CD4-positive, CD25-positive, alpha-beta regulatory T cell (primary cell): ENCODE measurements at places on chromosomes 11 and 22.
A peak's percentile ranks its signal among the peaks of the same experiment; 100 is the strongest.

- DNase-seq = no peak
Measured at GRCh38 chr11:130613396-130613795, 165.0 kb downstream of the ADAMTS15 start.

DNA sequence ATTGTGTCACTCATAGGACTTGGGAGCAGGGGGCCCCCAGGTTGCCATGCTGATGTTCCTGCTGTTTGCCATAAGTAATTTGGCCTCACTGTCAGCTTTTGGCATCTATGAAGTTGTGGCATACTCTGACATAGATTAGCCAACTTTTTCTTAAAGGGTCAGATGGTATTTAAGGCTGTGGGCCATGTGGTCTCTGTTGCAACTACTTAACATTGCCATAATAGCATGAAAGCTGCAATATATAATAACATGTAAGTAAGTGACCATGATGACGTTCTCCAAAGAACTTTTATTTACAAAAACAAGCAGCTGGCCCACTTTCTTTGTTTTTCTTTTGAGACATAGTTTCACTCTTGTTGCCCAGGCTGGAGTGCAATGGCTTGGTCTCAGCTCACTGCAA is 2.2 kb upstream of the TMEM216 start:
- DNase-seq = no peak

- DNase-seq = no peak
Measured at GRCh38 chr22:41813726-41814410, 13.4 kb downstream of the CCDC134 start.

- DNase-seq = no peak
Measured at GRCh38 chr11:3123305-3123704, 41.8 kb downstream of the OSBPL5 start.

DNA sequence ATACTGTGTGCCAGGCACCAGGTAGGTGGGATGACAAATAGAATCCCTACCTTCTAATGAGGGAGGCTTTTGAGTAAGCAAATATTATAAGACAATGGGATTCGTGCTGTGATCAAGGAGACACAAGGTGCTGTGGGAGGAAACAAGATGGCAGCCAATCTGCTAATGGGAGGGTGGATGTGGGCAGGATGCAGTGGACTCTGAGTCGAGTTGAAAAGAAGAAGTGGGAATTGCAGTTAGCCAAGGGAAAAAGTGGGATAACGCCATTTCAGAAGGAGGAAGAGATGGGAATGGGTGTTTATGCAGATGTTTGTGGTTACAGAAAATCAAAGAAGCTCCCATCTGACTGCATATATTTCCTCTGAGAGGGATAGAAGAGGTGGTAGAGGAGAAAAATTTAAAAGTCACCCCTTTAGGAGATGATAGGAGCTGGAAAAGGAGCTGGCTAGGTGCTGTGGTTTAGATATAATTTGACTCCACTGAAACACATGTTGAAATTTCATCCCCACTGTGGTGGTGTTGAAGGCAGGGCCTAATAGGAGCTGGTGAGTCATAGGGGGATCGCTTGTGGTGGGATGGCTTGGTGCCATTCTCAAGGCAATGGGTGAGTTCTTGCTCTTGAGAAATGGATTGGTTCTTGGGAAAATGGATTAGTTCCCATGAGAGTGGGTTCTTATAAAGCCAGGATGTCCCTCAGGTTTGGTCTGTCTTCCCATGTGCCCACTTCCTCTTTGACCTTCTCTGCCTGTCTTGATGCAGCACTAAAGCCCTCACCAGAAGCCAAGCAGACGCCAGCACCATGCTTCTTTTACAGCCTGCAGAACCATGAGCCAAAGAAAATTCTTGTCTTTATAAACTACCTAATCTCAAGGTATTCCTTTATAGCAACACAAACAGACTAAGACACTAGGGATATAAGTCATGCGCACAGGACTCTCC is 30.0 kb upstream of the POU2AF1 start:
- DNase-seq = no peak

DNA sequence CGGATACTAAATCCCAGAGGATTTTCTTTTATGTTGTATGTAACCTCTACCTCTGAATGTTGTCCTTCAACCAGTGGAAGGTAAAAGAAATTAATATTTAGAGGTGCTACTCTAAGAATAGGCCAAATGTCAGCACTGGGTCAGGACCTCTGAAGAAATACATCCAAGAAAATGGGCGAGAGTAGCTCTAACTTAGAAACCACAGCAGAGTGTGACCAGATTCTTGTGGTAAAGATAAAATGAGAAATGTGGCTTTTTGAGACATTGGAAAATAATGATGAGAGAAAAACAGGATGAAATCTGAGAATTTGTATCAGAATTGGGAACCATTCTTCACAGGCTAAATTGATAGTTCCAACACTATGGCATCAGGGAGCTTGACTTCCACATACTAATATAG is 63.5 kb downstream of the CSTPP1 start:
- DNase-seq = no peak

DNA sequence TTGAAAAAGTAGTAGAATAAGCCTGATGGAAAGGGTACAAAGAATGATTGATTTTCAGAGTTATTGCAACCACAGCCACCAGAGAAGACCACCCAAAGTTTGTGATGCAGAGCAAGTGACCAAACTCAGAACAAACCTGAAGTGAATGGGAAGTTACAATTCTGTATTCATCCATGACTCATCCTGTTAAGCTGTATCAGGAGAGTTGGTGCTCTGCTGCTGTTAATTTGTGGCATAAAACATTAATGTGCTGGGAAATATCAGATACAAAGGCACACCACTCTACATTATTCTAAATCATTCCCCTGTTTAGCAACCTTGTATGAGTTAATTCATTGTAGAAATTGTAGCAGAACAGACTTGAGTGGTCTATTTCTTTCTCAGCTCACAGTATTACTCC is 19.6 kb upstream of the PDGFD start:
- DNase-seq = no peak

DNA sequence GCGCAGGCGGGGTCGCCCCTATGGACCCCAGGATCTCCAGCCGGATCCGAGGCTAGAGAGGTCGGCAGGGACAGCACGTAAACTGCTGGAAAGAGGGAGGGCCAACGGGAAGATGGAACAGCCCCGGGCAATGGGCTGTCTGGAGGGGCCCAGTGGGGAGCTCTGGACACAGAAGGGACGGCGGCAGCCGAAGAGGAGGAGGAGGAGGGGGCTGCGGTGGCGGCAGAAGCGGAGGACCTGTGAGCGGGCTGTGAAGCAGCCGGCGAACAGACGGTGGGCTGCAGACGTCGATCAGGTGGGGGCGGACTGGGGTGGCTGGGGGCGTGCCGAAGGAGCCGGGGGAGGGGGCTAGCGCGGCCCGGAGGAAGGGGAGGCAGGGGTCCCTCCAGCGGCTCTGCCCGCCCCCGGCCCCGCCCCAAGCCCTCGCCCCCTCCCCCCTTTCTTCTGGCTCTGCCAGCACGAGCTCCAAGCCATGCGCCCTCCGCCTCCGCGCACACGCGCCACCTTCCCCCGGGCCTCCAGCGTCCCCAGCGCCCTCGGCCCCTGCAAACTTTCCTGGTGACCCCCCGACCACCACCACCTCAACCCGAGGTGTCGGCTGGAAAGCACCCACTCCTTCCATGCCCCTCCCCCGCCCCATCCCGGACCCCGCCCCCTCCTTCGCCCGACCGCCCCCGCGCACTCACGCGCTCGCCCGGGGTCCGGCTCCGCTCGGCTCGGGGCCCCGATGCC is 432 bp downstream of the TNKS1BP1 start:
- DNase-seq = peak; percentile 28

- DNase-seq = no peak
Measured at GRCh38 chr11:16794047-16794818, 55.8 kb downstream of the C11orf58 start.

DNA sequence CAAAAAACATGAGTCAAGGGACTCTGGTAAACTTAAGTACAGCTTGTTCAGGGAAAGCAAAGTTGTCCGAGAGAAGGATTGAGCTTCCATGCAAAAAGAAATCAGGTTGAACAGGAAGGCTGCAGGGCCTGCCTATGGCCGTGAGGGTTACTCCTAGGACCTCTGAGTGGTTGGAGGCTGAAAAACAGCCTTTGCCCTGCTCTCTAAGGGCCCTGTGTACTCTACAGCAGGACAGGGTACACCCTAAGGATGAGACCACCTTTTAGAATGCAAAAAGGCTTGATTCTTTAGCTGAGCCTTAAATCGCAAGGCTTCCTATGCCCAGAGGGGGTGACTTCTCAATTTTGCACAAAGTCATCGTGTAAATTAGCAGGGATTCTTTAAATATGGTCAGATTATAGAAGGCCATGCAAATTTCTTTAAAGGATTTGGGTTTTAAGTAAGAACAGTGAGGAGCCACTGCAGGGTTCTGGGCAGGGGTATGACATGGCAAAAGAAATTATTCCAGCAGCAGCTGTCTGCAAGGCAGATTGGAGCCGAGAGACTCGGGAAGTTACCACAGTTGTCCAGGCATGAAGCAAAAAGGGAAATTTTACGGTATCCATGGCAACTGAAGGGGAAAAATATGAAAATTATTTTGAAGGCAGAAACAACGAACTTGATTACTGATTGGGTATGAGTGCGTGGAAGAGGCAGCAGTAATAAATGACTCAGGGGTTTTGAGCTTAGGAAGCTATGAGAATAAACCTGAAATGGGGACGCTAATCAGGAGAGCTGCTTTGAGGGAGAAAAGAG is 91.8 kb downstream of the FAM76B start:
- DNase-seq = no peak

DNA sequence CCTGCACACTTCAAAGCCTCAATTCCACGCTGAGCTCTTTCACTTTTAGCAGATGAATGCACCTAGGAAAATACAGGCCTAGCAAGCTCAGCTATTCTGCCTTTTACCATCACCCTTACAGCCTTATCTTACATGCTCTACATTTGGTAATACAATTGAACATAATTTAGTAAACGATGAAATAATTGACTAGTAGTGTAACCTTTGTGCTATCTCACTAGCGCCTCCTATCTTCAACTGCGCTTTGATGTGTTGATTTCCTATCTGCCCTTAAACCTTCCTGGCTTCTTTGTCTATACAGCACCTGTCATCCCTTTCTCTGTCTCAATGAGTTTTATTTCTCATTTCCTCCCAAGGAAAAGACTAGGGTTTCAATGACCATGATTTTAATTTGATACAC is 149.7 kb downstream of the LRRC4C start:
- no peak for DNase-seq

GRCh38 chr11:6572215-6572614 is 31.2 kb downstream of the RRP8 start:
- no peak for DNase-seq

DNA sequence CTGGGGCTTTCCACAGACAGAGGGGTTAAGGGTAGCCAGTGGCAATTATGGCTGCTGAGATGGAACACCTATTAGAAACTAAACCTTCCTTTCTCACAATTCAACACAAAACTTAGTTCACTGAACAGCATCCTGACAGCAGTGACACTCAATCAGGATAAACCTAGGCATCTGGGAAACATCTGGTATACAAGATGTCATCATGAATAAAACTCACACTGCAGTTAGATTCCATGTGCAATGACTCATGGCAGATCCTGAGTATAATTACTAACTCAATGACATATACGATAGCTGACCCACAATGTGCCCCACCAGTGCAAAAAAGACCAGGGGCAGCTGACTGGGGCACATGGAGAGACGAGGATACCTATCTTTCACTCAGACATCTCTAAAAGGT is 17.7 kb downstream of the RBFOX2 start:
- no peak for DNase-seq

GRCh38 chr22:21015466-21016006 is 571 bp downstream of the P2RX6 start:
- DNase-seq = no peak

DNA sequence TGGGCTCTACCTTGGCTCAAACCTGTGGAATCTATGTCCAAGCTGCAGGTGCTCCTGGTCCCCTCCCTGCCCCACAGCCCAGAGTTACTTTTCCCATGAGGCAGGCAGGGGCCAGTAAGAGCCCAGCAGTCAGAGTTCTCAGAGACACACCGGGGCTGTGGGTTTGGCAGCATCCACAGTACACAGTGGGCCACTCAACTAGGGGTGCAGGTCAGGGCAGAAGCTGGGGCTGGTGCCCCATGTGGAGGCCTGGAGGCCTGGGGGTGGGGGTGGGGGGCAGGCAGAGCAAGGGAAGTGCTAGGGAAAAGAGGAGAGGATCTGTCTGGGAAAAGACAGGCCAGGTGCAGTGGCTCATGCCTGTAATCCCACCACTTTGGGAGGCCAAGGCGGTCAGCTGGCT is 2.5 kb downstream of the UPK2 start:
- DNase-seq = no peak

DNA sequence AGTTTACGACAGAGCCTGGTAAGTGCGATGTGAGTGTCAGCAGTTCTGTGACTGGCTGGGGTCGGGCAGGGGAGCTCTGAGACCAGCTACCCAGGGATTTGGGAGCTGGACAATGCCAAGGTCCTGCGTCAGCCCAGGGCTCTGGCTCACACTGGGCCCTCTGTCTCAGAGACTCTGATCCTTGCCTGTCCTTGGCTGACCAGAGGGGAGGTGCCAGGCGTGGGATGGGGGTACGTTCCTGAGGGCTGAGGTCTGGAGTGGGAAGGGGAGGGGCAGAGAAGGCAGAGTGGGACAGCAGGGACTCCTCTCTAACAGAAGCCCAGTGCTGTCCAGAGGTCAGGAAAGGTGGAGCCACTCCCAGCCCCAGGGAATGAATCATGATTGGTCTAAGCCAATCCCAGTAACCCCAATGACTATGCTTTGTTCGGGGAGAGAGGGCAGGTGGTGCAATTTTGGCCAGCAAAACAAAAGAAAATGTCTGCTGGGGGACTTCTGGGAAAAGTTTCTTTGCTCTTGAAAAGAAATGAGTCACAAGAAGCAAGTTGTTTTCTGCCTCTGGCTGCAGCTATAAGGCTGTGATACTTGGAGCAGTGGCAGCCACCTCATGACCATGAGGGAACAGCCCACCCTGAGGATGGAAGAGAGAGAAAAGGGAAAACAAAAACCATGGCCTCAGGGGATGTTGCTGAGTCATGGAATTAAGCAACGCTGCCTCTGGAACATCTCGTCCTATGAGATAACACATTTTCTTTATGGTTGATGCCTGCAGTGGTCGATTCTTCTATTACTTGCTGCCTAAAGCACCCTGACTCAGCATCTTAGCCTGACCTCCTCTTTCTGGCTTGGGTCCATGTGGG is 108.3 kb downstream of the CHST1 start:
- DNase-seq = no peak

DNA sequence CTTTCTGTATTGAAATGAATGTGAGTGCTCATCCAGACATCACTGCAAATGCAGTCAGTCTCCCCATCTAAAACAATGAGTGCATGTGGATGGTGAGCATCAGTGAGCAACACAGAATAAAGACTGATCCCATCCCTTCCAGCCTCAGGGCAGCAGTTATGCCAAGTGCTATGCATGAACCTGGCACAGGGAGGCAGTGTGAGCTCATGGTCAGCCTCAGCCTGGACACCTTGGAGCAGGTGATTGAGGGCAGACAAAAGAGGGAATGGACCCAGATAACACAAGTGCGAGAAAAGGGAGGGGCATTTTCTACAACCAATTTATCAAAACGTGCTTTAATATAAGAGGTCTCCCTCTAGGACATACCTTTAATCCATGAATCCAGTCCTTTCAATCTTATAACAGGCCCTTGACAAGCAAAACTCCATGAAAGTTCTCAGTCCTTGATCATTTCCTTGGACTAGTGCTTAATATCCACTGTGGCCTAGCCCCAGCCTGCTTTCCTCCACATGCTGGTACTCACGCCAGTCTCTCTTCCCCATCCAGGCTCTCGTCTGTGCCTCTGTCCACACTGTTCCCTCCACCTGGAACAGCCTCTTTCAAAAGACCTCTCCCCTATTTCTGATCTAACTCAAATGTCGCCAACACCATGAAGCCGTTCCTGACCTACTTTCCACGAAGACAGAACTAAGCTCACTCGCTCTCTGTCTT is 50.5 kb upstream of the LRRC55 start:
- DNase-seq = no peak
